ENCODE measurements at places on chromosomes 2 and 18.

DNA sequence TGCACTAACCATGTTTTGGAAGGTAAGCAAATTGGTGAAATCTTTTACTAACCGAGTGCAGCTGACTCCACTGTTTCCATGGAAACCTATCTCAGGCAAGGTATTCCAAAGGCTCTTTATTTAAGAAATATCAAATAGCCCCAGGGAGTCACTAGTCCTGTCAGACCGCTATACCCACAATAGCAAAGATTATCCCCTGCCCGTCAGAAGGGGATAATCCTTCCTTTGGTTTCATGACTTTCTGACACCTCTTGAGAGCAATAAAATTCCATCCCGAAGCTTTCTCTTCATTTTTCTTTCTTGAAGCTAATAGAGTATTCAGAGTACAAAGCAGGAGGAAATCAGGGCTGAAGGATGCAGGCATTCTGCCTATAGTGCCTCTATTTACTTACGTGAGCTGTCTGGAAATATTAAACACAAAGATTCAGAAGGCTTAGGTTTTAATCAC is 34.7 kb upstream of the MAP2 start:
- DNase-seq, result no peak

DNA sequence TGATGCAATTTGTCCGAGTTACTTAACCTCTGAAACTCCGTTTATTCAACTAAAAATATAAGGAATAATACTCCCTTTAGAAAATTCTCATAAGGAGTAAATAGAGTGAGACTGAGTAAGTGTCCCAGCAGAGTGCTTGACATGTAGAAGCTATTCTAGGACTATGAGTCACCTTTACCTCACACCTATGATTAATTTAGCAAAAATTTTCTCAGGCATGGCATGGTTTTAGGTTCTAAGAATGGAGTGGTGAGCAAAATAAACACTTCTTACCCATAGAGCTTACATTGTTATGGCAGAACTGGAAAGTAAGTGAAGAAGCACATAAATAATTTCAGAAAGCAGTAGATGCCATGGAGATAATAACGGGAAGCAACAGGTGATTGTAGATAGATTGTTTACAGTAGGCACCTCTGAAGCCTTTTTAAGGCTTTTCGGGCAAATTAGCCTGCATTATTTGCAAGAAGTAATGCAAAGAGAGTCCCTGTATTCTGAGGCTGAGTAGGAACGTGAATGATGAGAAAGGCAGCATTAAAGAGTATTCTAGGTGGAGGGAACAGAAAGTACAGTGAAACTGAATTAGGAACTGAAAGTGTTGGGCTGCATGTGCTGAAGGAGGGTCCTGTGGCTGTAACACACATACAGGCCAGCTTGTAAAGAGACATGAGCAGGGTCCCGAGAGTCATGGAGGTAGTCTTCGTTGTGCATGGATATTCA is 209.2 kb downstream of the ZNF407 start:
- DNase-seq, result no peak

DNA sequence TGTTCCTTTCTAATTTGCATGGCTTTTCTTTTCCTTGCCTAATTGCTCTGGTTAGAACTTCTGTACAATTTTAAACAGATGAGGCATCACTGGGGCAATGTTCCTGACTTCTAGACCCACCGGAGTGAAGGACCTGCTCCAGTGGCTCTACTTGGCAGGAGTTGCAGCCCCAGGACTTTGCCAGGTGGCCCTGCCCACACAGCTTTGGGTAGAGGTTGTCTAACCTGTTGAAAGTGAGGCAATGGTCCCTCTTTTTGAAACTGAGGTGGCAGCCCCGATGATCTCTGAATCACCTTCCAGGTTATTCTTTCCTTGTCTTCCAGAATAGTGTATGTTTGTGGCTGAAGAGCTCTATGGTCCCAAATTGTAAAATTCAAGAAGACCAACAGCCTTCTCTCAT is 29.9 kb upstream of the ZNF512 start:
- DNase-seq, result no peak

- no peak for DNase-seq
Measured at GRCh38 chr2:231890896-231891513, 35.2 kb downstream of the NPPC start.

GRCh38 chr2:62724886-62725711 is 19.6 kb downstream of the EHBP1 start:
- DNase-seq, result no peak

DNA sequence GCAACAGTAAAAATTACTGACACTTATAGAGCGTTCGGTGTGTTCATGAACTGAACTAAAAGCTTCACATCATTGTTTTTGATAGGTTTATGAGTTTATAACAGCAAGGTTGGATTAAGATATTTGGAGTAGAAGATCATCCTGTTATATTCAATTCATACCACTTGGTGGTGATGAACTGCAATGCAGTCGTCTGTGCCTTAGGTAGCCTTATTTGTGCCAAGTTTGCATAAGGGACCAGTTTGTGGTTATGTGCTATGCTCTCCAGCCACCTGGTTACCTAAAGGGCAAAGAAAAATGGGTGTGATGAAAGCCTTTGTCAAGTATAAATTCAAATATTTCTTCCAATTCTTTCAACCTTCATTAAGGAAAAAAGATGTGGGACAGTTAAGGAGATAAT is 150.9 kb upstream of the KCNH7 start:
- DNase-seq, result no peak

DNA sequence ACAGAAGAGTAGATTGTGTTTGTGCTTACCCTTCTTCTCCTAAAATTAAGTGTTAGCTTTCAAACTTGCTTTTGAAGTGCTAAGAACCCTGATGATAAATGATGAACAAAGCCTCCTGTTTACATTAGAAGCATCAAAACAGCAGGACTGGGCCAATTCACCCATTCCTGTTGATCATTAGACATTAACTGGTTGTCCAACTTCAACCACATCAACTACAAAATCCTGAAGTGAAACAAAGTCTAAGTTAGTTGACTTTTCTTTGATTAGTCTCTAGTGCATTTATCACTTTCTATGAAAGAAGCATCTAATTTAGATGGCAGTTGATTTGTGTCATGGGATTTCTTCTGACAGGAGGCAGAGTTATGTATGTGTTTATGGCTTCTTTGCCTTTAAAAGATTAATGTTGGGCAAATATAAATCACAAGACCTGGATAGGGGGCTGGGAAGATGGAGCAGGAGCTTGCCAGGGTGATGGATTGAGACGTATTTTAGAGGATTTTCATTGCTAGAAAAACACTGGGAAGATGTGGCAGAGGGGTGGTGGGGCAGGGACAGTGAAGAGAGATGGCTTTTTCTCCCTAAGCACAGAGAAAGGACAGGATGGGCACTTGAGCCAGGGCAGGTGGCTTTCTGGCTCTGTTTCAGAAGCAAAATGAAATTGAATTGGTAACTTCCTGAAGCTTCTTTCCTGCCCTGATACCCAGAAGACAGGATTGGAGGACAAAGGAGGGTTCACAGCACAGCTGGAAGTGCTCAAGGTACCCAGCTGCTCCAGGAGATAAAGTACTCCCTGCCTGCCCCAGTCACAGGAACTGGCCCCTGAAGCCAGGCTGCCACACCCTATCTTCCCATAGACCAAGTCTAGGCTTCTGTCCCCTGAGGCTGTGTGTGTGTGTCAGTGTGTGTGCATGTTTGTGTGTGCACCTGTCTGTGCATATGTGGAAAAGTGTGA is 20.5 kb downstream of the GYPC start:
- DNase-seq, result no peak

DNA sequence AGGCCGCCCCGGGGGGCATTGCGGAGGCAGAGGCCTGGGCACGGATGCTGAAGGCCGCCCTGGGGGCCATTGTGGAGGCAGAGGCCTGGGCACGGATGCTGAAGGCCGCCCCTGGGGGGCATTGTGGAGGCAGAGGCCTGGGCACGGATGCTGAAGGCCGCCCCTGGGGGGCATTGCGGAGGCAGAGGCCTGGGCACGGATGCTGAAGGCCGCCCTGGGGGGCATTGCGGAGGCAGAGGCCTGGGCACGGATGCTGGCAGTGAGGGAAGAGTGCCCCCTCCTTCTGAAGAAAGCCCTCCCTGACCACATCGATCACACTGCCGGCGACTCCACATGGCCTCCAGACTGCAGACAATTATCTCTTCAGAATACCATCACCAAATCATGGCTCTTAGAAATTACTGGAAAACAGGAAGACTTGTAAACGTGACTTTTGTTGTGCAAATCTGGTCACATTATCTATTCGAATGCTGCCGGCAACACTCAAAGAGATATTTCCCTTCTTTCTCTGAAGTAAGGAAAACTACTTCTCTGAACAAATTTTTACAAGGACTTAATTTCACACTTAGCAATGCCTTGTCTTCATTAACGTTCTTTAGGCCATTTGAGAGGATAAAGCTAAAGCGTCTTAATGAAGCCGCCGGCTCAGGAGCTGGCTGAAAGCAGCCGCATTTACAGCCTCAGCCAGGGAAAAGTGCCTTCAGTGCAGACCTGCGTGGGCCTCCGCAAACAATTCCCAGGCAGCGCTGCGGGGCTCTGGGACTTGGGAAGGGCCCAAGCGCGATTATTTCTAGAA is 18.1 kb upstream of the SNTG2 start:
- no peak for DNase-seq

GRCh38 chr2:215664847-215665525 is 229.1 kb upstream of the FN1 start:
- no peak for DNase-seq

GRCh38 chr2:170375192-170375591 is 197.2 kb downstream of the MYO3B start:
- no peak for DNase-seq

DNA sequence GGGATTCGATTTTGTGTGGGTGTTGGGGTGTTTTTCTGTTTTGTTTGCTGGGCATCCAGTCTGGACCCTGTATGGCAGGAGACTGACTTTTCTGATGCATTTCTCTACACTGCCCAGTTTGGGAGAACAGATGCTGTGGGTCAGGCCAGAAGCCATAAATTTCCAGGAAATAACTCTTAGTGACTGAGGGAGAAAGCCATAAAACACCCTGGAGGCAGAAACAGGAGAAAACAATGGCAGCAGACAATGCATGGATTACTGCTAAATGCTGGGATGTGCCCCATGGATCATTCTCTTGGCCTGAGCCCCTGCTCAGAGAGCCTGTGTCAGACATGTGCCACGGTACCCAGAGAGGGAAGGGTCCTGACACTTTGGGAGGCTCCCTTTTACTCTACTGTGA is 133.6 kb upstream of the CAPN13 start:
- no peak for DNase-seq

GRCh38 chr2:98448441-98449145 is 3.9 kb downstream of the INPP4A start:
- no peak for DNase-seq

GRCh38 chr2:159136391-159136790 is 150.1 kb downstream of the WDSUB1 start:
- DNase-seq, result no peak

- no peak for DNase-seq
Measured at GRCh38 chr2:39181297-39181696, 60.4 kb upstream of the SOS1 start.

DNA sequence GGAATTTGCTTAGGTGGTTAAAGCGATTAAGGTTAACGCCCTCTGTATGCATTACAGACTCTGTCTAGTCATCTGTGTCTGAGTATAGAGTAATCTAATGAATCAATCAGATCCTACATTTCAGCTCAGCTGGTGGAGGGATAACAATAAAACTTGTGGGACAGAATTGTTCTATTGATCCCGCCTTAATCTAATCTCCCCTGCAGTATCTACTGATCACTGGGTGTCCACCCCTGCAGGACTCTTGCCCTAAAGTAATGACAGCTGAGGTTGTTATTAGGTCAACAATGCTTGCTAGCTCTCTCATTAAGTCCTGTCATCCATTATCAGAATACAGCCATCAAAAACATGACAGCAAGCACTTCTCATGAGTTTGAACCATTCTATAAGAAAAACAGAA is 462.6 kb upstream of the TMEFF2 start:
- DNase-seq, result no peak

DNA sequence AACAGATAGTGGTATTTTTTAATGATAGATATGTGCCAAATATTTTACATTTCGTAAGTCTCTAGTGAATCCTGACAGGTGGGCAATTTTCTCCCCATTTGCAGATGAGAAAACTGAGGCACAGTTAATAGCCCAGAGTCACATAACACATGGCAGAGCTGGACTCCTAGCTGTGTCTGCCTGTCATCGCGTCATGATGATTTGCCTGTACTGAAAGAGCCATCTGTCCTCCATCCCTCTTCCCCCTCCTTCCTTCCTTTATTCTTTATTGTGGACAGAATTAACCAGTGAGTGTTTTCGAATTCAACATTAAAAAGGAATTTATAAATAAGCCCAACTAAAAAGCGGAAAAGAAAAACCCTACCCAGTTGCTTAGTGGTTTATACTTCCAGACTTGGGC is 3.2 kb downstream of the DNAJB2 start:
- no peak for DNase-seq

- DNase-seq, result no peak
Measured at GRCh38 chr2:189046320-189046719, 72.1 kb downstream of the COL3A1 start.

DNA sequence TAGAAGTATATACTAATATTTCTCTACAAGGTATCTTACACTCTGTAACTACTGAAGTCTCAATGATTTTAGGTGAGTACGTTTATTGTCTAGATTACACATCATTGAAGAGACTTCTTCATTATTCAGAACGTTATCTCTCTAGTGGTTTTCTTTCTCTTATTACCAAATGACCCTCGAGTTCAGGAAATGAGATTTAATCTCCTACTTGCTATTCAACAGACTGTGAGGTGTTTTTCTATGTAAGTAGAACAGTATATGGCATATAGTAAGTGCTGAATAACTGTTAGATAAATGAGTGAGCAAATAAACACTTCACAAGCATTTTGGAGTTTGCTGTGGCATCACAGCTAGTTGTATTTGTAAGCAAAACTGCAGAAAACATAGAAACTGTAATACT is 947.2 kb upstream of the SLC39A10 start:
- no peak for DNase-seq

- DNase-seq, result no peak
Measured at GRCh38 chr2:228853151-228853550, 417.9 kb downstream of the PID1 start.

DNA sequence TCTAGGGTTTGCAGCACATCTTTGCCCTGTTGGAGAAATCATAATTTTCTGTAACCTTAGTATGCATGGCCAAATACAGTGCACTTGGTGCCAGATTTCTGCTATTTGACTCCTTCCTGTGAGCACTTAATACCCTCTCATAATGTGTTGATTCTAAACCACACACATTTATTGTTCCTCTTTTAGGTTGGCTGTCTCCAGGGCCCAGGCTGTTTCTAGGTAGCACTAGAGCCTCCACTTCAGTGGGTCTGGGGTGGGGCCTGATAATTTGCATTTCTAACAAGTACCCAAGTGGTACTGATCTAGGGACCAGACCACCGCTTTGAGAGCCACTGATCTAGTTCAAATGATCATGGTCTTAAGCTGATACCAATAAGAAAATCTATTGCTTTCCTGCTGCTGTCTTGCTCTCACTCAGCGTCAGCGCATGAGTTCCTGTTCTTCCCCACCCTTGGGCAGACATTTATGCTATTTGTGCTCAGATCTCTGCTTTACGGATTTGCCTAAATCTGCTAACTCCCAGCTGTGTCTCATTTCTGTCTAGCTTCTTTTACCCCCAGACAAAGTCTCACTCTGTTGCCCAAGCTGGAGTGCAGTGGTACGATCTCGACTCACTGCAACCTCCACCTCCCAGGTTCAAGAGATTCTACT is 7.4 kb downstream of the PTRHD1 start:
- DNase-seq, result no peak

All from stimulated activated CD8-positive, alpha-beta memory T cell treated with anti-CD3 and anti-CD28 coated beads, Interleukin-2, amount 100 ng/mL, for 1 hour (primary cell).